ENCODE measurements at places on chromosomes 7 and 10.

- DNase-seq, result no peak
Observed at GRCh38 chr7:139038691-139039090, 2.8 kb upstream of the ZC3HAV1L start.

- DNase-seq, result no peak
Observed at GRCh38 chr10:70164163-70164562, 6.2 kb downstream of the SAR1A start.

GRCh38 chr7:151727579-151728285 lies 149.2 kb downstream of the PRKAG2 start:
- no peak for DNase-seq

DNA sequence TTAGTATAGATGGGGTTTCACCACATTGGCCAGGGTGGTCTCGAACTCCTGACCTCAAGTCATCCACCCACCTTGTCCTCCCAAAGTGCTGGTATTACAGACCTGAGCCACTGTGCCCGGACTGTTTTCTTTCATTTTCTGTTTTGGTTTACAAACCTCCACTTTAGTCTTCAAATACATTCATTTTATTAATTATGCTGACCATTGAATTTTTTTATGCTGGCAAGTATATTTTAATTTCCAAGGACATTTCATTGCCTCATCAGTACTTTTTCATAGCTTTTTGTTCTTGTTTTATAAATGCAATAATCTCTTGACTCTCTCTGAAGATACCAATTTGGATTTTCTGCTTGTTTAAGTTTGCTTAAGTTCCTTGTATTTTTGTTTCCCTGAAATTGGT lies 170.5 kb downstream of the CACNB2 start:
- DNase-seq, result no peak

DNA sequence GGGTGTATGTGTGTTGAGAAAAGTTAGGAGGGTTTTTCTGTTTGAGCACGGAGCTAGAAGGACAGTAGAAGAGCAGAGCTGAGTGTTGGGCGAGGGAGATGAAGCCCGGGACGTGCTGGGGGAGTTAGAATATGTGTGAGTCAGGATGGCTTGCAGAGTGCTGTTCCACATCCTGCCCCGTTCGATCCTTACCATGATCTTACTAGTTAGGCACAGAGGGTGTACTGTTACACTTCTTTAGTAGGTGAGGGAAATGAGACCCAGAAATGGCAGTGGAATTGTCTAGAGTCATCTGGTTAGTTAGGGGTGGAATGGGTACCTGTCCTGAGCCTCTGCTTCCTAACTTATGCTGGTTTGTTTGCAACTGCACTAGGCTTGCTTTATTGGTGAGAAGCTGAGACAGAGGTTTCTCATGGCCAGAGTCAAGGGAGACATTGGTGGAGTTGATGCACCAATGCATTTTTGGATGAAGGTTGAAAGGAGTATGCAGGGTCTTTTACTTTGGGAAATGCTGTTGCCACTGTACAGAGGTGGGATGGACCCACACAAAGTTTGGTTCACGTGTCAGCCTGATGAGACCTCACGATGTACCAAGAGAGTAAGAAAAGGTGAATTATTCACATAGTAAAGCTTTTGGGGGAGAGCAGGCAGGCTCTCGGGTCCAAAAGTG lies 42.4 kb downstream of the CCNY start:
- DNase-seq, result no peak

GRCh38 chr7:95796617-95797016 lies 24.3 kb downstream of the DYNC1I1 start:
- DNase-seq, result no peak

GRCh38 chr7:87107949-87108776 lies 44.1 kb upstream of the DMTF1 start:
- no peak for DNase-seq

DNA sequence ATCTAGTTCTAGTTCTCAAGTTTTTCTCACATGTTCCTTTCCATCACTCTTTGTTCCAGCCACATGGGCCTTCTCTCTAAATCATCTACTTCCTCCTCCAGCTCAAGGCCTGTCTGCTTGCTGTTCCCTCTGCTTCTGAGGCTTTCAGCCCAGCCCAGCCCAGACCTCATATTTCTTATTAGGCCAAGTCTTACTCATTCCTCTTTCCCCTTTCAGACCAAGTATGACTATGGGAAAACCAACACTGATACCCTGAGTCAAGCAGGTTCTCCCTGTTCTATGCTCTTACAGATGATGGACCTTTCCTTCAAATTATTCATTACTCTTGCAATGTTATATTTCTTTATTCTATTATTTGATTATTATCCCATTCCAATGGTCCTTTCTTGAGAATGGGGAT lies 80.3 kb upstream of the SEM1 start:
- no peak for DNase-seq

DNA sequence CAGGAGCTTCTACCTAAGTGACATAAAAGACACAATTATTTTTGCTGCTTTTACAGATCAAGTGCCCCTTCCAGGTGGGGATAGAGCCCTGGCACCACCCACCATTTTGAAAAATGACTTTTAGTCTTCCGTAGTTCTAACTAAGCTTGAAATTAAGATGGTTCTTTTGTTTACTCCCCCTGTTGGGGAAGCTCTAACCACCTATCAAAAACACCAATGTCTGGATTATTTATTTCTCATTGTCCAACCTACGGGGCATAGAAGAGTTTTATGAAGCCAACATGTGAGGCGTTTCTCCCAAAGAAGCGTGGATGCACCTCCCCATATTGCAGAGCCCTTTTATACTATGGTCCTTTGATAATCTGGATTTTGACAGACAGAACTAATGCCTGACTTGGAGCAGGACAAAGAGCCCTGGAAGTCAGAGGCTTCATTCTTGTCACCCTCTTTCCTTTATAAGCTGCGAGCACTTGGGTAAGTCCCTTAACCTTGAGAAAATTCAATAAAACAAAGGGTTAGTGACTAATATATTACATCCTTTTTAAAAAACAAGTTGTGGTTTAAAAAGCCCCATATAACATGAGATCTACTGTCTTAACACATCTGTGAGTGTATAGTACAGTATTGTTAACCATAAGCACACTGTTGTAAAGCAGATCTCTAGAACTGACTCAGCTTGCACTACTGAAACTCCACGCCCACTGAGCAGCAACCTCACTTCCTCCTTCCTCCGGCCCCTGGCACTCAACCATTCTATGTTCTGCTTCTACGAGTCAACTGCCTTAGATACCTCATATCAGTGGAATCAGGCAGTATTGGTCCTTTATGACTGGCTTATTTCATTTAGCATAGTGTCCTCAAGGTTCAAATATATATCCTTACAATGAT lies 67.5 kb downstream of the ATXN7L1 start:
- no peak for DNase-seq

GRCh38 chr10:88957381-88957780 lies 4.8 kb upstream of the ACTA2 start:
- no peak for DNase-seq

DNA sequence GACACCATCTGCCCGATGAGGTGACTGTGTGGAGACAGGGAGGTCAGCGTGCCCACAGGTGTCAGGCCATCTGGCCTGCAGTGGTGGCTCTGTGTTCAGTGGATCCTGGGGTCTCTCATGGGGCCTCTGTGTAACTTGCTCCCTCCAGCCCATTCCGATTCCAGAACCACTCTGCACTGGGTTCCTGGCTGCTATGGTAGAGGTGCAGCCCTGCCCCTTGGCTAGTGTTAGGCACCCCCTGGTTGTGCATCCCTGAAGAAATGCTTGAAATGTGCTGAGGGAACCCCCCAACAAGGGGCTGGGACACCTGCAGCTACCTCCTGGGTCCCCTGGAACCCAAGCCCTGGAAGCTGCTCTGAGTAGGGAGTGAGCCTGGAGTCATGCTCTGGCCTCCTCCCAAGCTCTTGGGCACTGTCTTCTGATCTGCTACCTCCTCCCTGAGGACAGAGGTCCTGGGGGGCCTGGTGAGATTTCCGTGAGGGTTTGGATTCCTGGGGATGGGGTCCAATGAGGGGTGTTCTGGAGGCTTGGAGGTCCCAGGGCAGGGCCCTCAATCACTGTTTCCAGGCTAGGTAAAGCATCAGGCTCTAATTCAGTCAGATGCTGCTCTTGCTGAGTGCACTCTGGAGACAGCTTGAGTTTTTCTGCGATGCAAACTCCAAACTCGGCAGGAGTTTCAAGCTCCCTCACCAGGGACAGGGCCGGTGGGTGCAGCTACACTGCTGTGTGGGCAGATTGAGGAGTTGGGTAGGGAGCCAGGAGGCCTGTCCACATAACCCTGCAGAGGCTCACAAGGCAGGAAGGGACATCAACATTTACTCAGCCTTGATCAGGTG lies 27.7 kb downstream of the RAMP3 start:
- DNase-seq, result no peak

DNA sequence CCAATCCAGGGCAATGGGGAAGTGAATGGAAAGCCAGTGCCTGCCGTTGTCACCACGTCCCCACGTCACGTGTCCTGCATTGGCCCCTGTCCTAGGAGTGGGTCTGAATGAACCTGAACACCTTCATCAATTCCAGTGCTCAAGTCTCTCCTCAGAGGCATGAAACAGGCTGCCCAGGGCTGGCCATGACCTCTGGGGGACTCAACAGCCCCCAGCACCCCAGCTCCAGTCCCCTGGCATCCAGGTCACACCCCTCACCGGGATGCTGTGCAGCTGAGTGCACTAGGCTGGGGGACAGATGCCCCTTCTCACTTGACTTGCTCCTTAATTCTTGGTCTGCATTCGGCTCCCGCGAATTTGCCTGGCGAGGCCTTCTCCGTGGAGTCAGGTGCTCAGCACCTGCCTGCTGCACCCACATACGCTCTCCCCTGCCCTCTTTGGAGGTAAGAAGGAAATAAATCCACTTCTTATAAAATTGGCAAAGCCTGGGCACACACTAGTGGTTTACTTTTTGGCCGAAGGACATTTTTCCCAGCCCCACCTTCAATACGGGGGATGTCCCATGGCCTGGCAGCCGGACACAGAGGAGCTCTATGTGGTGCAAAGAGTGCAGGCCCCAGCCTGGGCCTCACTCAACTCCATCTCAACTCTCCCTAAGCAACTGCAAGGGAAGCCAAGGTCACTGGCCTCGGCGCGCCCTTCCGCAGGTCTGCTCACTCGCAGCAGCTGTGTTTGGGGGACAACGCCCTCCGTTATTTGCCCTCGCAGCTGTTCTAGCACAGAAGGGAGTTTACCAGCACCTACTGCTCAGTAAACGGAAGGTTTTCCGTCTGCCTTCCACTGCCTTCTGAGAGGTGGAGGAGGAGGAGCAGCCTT lies 77.6 kb upstream of the SHH start:
- no peak for DNase-seq

DNA sequence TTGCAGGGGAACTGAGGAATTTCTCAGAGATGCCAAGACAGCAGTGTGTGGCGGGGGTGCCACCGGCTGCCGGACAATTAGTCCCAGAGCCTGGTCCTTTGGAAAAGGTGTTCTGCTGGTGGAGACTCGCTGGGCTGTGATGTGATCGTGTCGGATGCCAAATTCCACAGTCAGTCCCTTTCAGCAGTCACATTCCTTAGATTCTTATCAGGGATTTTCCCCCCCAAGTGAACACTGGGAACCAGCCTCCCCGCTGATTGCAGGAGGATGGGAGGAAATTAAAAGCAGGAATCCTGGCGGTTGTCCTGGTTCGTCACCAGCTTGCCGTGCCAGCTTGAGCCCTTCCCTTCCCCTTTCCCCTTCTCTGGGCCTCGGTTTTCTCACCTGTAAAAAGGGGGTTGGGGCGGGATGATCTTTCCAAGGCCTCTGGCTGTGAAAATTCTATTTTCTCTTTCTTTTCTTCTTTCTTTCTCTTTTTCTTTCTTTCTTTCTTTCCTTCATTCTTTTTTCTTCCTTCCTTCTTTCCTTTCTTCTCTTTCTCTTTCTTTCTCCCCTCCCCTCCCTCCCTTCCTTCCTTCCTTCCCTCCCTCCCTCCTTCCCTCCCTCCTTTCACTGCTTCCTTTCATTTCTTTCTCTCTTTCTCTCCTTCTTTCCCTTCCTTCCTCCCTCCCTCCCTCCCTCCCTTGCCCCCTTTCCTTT lies 39.6 kb downstream of the COL26A1 start:
- no peak for DNase-seq

- no peak for DNase-seq
Observed at GRCh38 chr10:26730552-26730951, 33.1 kb downstream of the PDSS1 start.

DNA sequence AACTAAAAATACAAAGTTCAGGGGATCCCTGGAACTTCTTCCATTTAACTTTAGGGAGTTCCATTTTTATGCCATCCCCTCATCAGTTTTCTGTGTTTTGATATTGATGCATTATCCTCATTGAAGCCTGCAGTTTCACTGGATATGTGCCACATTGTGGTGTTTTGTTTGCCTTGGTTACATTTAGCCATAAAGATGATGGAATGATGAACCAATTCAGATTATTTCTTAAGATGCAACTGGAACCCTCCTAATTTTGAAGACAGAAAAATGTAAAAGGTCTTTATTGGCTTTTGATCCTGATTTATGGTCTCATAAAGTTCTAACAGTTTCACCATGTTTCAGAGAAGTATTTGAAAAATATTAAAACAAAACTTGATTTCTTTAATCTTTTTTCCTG lies 314.2 kb upstream of the KLF6 start:
- no peak for DNase-seq

GRCh38 chr7:139682136-139683013 lies 95.4 kb downstream of the HIPK2 start:
- no peak for DNase-seq

- no peak for DNase-seq
Observed at GRCh38 chr10:34305189-34305588, 509.9 kb downstream of the PARD3 start.

GRCh38 chr7:90337106-90337505 lies 9.4 kb upstream of the GTPBP10 start:
- DNase-seq, result no peak

DNA sequence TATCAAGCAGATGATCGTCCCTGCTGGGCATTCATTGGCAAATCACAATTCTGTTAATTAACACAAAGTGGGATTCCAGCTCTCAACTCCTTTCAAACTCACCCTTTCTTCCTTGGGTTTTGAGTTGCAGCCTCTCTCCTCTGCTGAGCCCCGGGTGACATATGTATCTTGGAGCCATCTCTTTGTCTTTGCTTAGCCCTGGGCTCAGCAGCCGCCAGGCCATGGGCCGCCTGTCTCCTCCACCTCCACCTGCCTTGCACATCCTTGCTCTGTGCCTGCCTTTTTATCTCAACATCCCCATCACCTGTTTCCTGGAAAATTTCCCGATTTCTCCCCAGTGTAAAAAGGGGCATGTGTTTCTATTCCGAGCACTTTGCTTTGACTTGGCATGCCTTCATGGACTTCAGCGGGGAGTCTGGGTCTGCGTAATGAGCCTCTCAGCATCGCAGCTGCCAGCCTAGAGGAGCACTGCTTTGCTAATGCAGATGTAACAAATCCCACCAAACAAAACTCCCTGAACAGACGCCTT lies 141.3 kb upstream of the AGK start:
- DNase-seq, result no peak

GRCh38 chr7:57868771-57869483 lies 418.9 kb downstream of the ZNF716 start:
- DNase-seq, result no peak

GRCh38 chr7:28787106-28787505 lies 171.0 kb downstream of the TRIL start:
- DNase-seq, result no peak
